Fibroblast of lung (primary cell): ENCODE measurements at places on chromosomes 1 and 21. TPM values are rescaled to one million over a fixed set of nuclear protein-coding genes. Genes with fewer than 3 reads are reported as not detected.

GRCh38 chr21:34365809-34366208 is 2.0 kb downstream of the KCNE2 start:
- no peak for DNase-seq

The PUSL1 gene
- total RNA-seq: 12.7 and 13.1 TPM in 2 replicates

DNA sequence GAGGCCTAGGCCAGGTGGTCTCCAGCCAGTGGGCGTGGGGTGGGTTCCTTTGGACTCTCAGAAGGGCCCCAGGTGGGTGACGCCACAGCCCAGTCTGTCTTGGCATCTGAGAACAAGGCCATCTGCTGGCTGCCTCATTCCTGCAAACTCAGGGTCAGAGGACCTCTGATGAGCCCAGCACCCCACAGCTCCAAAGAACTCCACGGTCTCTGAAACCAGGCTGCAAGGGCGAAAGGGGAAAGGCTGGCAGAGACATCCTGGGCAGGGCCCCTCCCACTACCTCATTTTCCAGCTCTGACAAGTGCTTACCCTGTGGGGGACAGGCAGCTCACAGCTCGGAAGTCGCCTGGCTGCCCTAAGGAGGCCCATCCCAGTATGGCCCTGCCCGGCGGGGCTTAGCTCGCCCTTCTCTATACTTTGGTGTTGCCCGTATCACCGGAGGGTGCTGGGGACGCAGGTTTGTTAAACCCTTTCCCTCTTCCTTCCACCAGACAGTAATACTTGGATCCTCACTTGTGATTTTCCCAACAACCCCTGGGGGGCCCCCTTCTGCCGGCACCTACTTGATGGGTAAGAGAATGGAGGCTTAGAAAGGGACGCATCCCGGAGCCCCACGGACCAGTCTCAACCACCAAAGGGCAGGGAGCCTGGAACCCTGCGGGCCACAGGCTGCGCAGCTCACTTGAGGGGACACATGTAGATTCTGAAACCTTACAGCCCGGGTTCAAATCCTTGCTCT is 10.9 kb upstream of the EDN2 start:
- DNase-seq: peak; percentile 48

- DNase-seq: no peak
Measured at GRCh38 chr1:150777544-150777943, 12.0 kb upstream of the CTSS start.

DNA sequence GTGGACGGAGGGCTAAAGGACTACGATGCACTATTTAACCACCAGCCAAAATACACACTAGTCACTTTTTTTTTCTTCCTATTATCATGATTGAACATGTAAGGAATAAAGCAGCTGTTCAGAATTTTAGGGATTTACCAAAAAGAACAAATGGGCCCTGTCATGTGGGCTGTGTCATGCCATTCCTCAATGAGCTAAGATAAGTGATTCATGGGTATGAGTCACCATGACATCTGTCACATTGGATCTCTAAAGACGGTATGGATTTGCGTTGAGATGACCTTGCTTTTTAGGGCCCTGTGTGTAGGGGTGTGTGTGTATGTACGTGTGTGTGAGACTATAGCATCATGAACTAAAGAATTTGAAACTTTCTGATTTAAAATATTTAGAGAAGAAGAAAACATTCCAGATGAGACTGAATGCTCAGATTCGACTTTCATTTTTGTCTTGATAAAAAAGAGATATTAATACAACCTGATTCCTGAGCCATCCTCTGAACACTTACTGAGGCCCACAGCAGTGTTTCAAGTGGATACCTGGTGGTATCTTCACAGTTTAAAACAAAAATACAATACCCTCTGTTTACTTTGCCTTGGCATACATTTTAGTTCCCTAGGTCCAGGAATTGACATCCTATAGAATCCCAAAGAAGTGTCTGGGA is 246.1 kb upstream of the DUSP10 start:
- peak; percentile 83 for DNase-seq

- no peak for DNase-seq
Measured at GRCh38 chr1:65704318-65704717, 88.4 kb upstream of the PDE4B start.

DNA sequence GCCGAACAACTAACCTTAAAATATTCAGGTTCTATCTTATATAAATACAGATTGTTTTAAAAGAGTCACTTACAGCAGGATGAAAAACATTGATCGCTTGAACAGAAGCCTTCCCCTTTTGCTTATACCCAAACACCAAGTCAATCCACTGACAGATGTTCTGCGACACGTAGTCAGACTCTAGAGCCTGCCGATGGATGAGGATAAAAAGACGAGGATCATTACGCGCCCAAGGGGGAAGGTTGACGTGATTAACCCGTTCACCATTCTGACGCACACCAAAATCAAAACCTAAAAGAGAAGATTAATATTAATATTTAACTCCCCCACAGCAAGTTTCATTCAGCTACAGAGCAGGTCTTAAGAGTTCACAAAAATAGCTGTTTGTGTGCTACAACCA is 59.4 kb upstream of the GNG4 start:
- DNase-seq: no peak

DNA sequence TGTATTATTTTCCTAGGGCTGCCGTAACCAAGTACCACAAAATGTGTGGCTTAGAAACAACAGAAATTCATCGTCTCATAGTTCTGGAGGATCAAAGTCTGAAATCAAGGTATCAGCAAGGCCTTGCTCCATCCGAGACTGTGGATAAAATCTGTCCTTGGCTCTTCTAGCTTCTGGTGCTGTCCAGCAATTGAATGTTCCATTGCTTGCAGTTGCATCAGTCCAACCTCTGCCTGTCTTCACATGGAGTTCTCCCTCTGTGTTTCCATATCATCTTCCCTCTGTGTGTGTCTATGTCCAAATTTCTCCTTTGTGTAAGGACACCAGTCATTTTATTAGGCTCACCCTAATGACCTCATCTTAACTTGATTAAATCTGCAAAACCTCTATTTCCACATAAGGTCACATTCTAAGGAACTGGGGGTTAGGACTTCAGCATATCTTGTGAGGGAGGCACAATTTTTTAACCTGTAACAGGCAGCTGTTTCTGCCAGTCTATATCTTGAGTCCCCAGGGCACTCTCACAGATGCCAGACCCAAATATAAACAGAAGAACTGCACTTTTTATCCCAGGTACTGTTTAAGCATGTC is 84.2 kb downstream of the ERG start:
- DNase-seq: peak; percentile 40

DNA sequence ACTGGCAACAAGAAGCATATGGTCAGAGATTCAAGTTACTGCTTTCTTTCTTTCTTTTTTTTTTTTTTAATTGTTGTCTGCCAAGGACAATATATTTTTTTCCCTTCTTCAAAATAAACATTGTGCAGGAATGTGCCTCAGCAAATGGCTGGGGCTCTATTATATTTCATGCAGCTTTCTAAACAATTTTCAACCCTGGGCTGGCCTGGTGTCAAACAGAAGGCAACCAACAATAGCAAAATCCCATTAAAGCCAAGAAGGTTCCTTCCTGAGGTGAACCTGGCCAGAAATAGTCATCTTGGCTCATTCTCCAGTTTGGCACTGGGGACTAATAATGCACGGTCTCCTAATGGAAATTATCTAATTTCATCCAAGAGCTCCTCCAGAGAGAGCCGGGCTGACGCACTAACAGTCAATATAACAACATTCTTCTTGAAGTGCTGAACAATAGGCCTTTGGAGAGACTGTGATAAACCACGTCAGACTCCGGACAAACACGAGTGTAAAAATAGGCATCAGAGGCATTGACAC is 35.7 kb upstream of the HLX start:
- DNase-seq: peak; percentile 65

DNA sequence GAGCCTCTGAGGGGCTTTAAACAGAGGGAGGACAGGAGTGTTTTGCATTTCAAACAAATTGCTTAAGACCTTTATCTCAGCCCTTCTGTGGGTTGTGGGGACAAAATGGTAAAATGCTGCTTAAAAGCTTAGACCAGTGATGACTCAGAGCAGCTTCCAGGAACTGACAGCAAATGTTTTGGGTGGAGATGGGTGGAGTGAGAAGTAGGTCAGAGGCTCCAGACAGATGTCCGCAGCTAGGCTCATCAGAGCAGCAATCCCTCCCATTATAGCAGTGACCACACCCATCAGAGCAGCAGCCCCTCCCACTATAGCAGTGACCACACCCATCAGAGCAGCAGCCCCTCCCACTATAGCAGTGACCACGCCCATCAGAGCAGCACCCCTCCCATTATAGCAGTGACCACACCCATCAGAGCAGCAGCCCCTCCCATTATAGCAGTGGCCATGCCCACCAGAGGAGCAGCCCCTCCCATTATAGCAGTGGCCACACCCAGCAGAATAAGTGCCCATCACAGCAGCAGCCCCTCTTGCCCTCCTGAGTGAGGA is 532.2 kb downstream of the MATN1 start:
- DNase-seq: peak; percentile 88

- DNase-seq: no peak
Measured at GRCh38 chr1:95583661-95584210, 349.7 kb downstream of the RWDD3 start.

- DNase-seq: no peak
Measured at GRCh38 chr1:231159202-231159962, 2.5 kb upstream of the TRIM67 start.

The KPRP gene
- not detected in 2 replicates for total RNA-seq

GRCh38 chr1:184078564-184079249 is 27.2 kb downstream of the TSEN15 start:
- peak; percentile 21 for DNase-seq

GRCh38 chr1:12601700-12602658 is 16.0 kb downstream of the DHRS3 start:
- DNase-seq: peak; percentile 93

GRCh38 chr1:66980745-66981367 is 56.1 kb downstream of the MIER1 start:
- peak; percentile 19 for DNase-seq

The CELA3B gene
- total RNA-seq: not detected in 2 replicates

DNA sequence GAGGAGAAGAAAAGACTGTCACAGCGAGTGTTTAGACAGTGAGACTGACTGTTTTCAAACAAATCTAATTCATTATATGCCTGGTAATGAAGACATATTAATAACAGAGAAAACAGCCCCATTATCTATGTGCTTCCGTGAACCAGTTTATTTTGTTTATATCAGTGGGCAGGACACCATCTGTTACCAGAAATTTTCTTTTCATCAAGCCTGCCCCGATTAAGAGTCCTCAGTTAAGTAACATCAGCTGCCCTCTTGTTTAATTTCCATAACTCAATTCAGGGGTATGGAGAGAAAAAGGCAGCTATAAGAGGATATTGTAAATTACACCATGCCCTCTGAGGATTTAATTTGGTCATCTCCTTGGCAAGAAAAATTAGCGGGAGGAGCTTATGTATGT is 94.0 kb downstream of the TMEM200B start:
- DNase-seq: no peak

- DNase-seq: no peak
Measured at GRCh38 chr1:64098436-64098835, 105.0 kb upstream of the UBE2U start.

GRCh38 chr1:163596541-163597258 is 274.9 kb downstream of the NUF2 start:
- DNase-seq: no peak

DNA sequence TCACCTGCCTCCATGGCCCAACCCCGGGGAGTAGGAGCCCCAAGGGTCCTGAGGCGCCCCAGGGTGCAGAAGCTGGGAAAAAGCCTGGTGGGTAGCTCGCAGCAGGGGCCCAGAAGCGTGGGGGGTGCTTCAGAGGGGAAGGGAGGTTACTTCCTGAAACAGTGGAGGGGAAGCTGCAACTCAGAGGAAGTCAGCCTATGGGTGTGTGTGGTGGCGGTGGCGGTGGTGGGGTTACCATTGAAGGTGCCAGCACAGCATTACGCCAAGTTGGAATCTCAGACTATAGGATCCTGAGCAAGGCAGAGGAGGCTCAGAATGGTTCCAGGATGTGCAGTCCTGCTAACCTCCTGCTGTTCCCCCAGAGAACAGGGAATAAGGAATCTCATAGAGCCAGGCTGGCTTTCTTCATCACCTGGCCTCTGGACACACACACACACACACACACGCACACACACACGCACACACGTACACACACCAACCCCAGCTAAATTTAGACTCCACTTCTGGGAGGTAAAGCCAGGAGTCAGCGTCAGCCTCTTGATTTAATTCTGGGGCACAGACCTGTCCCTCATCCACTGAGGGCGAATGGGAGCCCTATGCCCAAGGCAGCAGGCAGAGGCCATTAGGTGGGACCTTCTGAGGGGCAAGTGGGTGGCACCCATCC is 1.3 kb downstream of the DENND4B start:
- peak; percentile 64 for DNase-seq

The CR1L gene
- under 0.01 TPM in 1 of 2 replicates, not detected in the other for total RNA-seq

DNA sequence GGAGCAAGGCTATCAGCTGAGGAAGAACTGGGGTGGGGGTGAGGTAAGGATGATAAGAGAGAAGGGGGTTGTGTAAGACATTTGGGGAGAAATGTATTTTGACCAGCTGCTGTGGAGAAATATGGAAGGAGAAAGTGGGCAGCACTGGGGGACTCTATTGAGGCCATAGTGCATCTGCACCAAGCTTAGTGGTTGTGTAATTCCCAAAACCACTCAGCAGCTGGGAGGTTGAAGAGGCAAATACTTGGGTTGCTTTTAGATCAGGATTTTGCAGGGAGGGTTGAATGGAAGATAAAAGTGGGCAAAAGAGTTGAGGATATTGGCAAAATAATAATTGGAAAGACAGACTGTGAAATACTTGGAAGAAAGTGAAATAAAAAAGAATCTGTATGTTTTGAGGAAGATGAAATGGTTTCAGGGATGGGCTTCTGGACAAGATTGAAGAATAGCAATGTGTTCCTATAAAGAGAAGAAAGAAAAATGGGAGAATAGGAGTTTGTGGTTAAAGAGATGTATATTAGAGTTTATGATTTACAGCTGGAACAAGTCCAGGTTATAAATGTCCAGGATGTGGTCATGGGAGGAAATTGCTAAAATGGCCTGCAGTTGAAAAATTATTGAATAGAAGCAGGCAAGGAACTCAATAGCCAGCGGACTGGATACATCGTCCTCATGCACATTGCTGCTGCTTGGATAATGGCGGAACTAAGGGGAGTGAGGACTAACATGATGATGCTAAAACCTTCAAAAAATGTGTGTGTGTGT is 162.7 kb downstream of the DNM3 start:
- DNase-seq: peak; percentile 32

DNA sequence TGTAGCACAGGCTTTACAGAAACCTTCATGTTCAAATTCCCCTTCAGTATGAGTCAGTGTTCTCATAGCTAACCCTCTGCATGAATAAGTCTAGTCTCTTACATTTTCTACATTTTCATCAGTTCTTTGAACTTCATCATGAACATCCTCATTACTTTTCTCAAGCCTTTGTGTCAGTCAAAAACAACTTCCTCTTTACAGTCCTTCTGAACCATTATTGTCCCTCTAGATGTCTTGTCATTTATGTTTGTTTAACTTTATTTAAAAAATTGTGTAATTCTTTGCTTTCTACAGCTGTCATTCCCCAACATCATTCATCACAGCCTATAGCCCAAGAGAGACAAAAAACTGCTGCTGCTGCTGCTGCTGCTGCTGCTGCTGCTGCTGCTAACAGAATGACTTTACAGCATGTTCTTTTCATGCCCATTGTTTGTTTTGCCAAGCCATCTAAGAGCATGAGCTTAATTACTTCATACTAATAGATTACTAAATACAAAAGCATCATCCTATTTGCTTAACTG is 133.1 kb downstream of the LRRC40 start:
- DNase-seq: peak; percentile 70
